ENCODE measurements at places on chromosomes 5 and 9.

- DNase-seq: no peak
Observed at GRCh38 chr5:118832974-118833373, 155.4 kb downstream of the DTWD2 start.

GRCh38 chr5:163564321-163564938, 59.0 kb downstream of the MAT2B start:
- no peak for DNase-seq

GRCh38 chr5:154071799-154072413, 33.1 kb downstream of the MFAP3 start:
- no peak for DNase-seq

DNA sequence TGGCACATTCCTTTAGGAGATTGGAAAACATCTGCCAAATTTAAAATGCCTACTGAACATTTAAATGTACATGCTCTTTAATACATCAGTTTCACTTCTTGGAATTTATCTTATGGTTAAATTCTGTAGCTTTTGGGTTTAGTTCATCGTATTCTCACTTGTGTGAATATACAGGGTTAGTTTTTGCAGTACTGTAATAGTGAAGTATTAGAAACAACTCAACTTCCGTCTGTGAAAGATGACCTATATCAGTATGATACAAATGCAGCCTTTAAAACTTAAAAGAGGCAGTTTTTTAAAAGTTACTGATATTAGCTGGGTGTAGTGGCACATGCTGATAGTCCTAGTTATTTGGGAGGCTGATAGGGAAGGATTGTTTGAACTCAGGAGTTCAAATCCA, 57.2 kb downstream of the CDC42SE2 start:
- no peak for DNase-seq

DNA sequence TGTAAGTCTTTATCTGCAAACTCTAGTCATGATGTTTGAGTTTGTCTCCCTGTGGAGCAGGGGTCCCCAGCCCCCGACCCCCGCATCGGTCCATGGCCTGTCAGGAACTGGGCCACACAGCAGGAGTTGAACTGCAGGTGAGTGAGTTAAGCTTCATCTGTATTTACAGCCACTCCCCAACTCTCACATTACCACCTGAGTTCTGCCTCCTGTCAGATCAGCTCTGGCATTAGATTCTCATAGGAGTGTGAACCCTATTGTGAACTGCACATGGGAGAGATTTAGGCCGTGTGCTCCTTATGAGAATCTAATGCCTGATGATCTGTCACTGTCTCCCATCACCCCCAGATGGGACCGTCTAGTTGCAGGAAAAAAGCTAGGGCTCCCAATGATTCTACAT, 7.0 kb downstream of the C9orf85 start:
- no peak for DNase-seq

DNA sequence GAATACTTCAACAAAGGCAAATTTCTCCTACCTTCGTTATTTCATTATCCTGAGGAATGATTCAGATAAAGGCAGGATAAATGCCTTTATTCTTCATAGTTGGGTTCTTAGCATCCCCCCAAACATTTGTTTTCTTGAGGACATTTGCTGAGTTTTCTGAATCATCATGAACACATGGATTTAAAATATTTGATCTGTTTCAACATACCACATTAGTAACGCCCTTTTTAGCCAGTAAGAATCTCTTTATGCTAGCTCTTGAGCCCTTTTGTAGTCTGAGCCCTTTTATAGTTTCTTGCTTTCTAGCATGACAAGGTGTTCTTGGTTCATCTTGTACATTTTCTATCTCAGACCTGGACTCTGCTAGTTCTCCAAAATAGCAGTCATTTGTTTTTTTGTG, 27.9 kb downstream of the SKIC3 start:
- no peak for DNase-seq

GRCh38 chr5:178210686-178211085, 6.4 kb downstream of the HNRNPAB start:
- no peak for DNase-seq

- DNase-seq: no peak
Observed at GRCh38 chr9:13900449-13900848, 413.5 kb downstream of the NFIB start.

DNA sequence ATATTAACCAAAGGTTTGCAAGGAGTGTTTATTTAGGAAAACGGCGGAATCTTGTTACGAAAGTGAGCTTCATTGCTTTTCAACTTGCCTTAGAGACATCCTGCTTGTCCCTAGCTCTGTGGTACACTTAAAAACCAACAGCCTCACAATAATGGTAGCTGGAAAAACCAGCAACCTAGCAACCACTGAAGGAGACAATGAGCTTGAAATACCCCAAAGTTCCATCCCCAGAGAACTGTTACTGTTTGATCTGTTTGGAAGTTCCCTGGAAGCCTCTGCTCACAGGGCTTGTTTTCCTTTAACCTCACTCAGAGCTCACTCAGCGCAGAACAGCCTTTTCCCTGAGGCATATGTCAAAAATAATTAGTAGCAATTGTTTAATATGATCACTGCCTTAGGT, 43.2 kb downstream of the SH3TC2 start:
- DNase-seq: no peak

- no peak for DNase-seq
Observed at GRCh38 chr9:109411069-109411761, 86.9 kb downstream of the PTPN3 start.

- no peak for DNase-seq
Observed at GRCh38 chr9:21729648-21730047, 72.8 kb upstream of the MTAP start.

DNA sequence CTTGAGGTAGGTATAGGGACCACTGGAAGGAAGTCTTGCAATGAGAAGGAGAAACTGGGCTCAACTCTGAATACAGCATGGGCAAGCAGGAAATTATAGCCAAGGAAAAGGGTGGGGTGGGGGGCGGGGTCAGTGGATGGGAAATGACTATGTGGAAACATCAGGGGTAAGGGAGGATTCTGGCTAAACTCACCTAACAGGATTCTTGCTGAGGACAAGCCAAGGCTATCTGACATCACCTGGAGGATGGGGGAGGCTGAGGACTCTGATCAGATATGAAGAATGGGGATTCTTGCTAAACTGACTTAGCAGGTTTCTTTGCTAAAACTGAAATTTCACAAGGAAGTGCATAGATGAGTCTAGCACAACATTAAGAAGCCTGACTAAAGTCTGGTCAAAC, 40.8 kb downstream of the CTSL start:
- DNase-seq: no peak

- DNase-seq: no peak
Observed at GRCh38 chr5:31273631-31274378, 80.3 kb downstream of the CDH6 start.

GRCh38 chr9:20403346-20403745, 219.0 kb downstream of the MLLT3 start:
- no peak for DNase-seq

DNA sequence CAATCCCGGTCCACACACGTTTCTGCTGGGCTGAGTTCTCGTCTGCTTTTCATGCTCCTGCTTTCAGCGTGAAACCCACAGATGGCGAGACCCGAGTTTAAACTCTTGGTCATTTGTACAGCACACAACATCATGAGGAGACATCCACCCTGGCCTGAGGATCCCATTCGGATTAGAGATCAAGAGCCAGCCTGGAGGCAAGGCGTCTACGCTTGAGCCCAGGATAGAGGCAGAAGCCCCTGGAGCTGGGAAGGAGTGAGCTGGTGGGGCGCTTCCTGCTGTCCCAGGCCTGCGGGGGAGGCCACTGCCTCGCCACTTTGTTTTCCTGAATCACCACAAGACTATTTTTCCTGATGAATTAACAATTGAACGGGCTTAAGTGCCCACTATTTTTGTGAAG, 281.9 kb upstream of the IRX4 start:
- no peak for DNase-seq

- DNase-seq: no peak
Observed at GRCh38 chr9:110126986-110127864, 80.7 kb downstream of the C9orf152 start.

DNA sequence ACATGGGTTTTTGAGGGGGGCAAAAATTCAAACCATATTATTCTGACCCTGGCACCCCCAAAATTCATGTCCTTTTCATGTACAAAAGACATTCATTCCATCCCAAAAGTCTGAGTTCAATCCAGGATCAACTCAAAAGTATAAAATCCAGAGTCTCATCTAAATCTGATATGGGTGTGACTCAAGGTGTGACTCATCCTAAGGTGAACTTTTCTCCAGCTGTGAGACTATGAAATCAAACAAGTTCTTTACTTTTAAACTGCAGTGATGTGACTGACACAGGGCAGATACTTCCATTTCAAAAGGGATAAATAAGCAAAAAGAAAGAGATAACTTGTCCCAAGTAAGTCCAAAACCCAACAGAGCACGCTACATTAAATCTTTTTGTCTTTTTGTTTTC, 20.6 kb upstream of the CYLC2 start:
- DNase-seq: no peak

GRCh38 chr5:53063176-53063575, 46.4 kb downstream of the MOCS2 start:
- DNase-seq: no peak

- DNase-seq: no peak
Observed at GRCh38 chr9:4691795-4692194, 12.4 kb downstream of the CDC37L1 start.

- DNase-seq: no peak
Observed at GRCh38 chr5:52269401-52269800, 518.3 kb upstream of the ITGA1 start.

- no peak for DNase-seq
Observed at GRCh38 chr9:125756518-125756917, 9.3 kb downstream of the PBX3 start.

DNA sequence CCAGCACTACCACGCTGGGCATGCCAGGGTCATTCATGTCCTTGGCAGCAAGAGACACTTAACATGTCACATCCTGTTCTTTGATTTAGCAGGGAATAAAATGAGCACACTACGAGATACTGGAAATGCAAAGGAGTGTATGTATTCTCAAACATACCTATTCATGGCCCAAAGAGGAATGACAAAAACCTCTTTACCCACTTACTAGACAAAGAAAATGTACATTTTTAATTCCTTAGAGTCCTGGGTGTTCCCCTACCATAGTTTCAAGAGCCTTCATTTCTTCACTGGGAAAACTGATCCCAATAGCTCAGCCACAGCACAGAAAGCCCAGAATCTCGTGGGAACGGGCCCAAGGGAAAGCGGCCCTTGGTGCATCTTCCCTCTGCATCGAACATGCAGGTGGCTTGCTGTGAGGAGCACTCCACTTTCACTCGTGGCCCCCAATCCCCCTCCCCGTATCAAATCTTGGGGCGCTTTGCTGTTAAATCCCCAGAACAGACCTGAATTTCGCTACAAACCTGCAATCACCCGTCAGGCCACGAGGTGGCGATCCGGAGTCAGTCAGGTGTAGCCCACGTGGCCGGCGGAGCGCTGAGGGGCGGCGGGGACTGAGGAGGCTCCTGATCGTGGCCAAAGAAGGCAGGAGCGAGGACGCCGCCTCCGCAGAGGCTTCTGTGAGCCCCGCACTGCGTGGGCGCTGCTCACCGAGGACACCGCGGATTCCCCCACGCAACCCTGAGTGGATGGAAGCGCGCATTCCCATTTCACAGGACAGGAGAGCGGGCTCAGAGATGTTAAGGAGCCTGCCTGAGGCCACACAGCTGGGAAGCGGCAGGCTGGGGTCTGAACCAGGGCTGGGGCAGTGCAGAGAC, 91.4 kb downstream of the LMX1B start:
- DNase-seq: no peak

DNA sequence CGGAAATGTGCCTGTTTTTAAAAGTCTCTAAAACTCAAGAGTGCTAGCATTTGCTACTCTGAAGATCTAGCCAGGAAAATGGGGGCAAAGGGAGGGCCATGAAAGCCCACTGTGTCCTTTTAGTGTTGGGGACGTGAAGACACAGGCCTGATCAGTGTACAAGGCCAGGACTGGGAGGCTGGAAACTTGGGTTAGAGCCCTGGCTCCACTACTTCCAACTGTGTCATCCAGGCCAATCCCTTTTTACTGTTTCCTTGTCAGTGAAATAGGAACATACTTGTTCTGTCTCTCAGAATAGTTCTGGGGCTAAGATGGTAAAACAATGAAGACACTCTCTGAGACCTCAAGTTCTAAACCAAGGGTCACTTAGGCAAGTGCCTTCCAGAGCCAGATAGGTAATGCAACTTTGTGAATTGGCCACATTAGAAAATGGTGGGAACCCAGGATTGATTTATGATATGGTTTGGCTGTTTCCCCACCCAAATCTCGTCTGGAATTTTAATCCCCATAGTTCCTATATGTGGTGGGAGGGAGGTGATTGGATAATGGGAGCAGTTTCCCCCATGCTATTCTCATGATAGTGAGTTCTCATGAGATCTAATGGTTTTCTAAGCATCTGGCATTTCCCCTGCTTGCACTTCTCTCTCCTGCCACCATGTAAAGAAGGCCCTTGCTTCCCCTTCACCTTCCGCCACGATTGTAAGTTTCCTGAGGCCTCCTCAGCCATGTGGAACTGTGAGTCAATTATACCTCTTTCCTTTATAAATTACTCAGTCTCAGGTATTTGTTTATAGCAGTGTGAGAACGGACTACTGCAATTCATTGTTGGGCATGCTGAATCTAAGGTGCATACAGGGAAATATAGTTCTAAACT, 30.4 kb upstream of the B4GALT1 start:
- DNase-seq: no peak

DNA sequence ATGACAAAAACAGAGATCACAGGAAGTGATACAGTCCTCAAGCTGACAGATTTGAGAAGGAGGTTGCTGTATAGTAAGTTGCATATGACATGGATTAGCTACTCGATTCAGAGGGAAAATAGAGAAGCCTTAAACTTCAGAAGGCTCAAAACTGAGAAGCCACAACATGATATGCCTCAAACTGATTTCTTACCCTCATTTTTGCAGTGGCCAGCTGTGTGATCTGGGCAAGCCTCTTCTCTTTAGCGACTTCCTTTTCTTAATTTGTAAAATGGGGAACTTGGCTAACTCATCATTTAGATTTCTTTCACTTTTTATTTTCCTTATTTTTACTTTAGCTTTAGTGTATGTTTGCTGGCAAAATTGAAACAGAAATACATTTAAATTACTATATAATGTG, 421.1 kb downstream of the KIF4B start:
- DNase-seq: no peak

DNA sequence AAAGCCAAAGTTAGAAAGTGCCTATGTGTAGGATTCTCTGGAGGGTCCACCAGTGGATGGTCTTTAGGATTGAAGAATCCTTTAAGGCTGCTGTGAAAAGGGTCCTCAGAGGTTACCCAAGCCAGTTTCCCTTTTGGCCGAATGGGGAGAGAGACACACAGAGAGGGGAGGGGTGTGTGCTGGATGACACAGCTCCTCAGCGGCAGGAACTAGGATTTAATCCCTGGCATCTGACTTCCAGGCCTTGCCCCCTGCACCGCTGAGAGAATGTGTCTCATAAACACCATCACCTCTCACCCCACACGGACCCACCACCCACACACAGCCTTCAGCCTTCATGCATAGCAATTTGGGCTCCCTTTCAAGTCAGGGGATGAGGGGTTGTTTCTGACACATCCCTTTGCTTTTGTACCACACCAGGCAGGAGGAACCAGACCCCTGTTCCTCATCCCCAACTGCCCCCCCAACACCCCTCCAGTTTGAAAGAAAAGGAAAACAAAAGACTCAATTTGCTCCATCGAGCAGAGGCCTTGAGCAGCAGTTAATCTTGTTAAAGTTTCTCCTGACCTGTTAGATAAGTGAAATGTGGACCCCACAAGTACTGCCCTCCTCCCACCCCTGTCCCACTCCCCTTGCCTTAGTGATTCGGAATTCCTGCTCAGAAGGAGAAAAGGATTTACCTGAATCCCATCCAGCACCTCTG, 4.0 kb downstream of the PAPPA start:
- DNase-seq: no peak

GRCh38 chr5:166576323-166576722, 1715.1 kb upstream of the WWC1 start:
- DNase-seq: no peak

Data from chondrocyte (in vitro differentiated cells).